ENCODE measurements at places on chromosomes 1 and 21.

DNA sequence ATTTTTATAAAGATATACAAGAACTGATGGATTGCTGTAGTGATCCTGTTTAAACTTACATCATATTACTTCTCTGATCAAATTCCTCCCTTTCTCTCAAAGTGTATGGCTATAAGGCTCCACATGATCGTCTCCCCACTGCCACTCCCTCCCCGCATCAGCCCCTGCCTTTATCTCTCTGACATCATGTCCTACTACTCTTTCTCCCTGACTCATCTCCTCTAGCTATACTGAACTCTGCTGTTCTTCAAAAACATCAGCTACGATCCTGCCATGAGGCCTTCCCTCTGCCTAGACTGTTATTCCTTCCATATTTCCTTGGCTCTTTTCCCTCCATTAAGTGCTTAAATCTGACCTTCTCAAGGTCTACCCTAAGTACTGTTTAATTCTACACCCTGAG lies 22.8 kb downstream of the HFM1 start:
- no peak for DNase-seq

DNA sequence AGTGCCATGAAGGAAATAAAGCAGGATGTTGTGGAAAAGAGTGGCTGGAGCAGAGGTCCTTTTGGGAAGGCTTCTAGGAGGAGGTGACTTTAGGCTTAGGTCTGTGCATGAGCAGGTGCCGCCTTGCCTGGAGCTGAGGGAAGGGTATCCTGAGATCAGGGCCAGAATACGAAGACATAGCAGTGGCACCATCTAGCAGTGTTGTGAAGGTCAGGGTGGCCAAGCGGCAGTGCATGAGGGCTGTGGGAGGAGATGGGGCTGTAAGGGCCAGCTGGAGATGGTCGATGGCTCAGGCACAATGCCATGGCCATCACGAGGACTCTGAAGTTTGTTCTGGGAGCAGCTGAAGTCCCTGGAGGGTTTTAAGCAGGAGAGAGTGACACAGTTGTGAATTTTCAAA lies 219.5 kb downstream of the PTPRU start:
- no peak for DNase-seq

DNA sequence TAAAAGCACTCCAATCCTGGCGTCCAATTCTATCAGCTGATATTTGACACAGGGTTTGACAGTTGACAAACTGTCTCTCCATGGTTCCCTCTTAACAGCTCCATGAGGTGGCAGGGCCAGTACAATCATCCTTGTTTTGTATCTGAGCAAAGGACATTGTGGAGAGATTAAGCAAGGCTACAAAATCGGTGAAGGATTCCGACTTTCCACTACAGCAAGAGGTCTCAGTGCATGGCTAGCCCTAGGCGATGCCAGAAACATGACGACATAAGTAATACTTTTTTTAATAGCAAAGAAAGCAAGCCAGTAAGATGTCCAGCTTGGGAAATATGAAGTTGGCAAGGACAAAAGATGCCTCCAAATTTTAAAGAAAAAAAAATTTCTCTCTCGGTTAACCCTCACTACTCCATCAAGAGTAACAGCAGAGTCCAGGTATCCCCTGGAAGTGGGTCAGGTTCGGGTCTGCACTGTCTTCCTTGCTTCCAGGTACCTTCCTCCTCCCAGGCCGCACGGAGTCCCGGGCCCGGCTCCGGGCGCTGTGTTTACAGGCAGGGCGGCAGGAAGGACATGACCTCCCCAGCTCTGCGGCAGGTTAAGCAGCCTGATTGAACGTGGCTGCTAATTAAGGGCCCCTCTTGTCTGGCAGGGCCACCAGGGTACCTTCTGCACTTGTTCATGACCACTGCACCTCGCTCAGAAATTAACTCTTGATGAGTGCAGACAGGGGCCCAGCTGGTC lies 106.1 kb downstream of the SIM2 start:
- no peak for DNase-seq

DNA sequence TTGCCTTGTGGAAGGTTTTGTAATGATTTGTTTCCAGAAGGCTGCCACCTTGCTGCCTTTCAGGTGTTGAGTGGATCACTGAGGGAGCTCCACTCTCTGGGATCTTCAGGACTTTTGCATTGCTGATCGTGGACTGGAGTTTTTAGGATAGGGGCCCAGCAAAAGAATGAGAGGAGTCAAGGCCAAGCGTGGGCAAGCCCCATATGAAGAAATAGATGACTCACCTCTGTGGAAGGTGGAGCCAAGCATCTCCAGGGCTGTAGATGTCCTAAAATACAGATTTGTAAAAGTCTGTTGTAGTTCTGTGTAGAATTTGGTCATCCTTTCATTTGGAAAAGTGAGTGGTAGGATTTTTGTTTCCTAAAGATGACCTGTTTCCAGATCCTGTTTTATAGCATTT lies 67.0 kb downstream of the ST3GAL3 start:
- DNase-seq = no peak

DNA sequence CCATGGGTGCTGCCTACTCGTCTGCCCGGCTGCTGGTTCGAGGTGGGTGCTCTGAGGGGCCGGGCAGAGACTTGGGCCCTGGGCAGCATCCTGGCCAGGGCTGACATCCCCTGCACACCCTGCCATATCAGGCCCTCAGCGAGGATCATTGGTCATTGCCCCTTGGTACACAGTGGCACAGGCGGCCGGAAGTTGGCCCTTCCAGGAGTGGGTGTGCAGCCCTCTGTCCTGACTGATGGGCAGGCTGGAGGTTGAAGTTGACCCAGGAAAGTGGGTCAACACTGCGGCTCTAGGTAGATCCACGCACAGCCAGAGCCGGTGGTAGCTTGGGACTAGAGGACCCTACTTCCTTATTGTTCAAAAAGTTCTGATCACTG lies 72.9 kb downstream of the TRIM11 start:
- no peak for DNase-seq

DNA sequence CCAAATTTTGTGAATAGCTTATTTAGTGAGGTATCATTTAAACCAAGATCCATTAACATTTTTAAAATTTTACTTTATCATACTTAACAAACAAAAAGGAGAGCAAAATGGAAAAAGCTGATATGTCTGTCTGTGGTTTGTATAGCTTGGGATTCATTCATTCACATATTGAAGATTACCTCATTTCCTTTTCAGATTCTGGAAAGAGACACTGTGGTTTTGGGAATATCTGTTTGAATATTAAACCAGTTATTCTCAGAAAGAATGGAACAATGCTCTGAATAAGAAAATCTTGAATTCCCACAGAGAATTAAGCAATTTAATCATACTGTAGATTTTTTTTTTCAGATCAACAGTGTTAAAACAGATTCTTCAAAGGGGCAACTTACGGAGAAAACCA lies 93.8 kb upstream of the PRDX6 start:
- DNase-seq = no peak

GRCh38 chr1:167695756-167696561 lies 25.8 kb upstream of the MPZL1 start:
- DNase-seq = no peak

- no peak for DNase-seq
Observed at GRCh38 chr1:1299686-1300351, 7.9 kb downstream of the ACAP3 start.

- peak; percentile 57 for DNase-seq
Observed at GRCh38 chr1:206766251-206766856, 4.2 kb upstream of the IL19 start.

DNA sequence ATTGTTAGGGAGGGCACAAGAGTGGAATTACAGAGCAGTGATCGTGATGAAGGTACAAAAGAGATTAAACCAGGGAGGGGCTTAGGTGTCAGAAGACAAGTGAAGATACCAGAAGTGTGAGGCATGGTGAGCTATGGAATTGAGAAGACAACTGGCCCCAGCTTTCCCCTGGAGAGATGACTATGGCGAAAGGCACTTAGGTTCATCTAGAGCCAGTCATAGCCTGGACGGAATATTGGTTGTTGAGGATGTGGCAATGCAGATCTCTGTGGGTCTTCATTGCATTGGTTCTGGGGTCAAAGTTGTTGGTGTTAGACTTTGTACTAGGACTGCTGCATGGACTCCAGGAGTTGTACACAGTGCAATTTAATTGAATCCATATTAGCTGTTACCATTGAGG lies 115.7 kb downstream of the FASLG start:
- no peak for DNase-seq

GRCh38 chr1:1058921-1059493 lies 15.1 kb downstream of the RNF223 start:
- no peak for DNase-seq

DNA sequence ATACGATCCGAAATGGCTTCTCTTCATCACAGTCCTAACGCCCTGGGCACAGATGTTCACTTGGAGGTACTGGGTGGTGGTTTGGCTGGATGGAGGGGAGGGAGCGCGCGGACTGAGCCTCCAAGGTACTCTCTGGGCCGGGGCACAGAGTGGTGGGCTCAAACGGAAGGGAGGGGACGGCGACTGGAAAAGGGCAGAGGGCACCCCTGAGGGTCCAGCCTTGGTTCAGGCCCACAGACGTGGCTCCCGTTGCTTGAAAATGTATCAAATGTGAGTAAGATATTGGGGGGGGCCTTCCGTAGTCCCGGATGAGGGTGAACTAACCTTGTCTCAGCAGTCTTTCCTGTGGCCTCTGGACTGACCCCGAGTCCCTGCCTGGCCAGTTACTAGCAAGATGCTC lies 463 bp downstream of the IL12RB2 start:
- no peak for DNase-seq

GRCh38 chr21:36698385-36698980 lies 432 bp upstream of the SIM2 start:
- no peak for DNase-seq

DNA sequence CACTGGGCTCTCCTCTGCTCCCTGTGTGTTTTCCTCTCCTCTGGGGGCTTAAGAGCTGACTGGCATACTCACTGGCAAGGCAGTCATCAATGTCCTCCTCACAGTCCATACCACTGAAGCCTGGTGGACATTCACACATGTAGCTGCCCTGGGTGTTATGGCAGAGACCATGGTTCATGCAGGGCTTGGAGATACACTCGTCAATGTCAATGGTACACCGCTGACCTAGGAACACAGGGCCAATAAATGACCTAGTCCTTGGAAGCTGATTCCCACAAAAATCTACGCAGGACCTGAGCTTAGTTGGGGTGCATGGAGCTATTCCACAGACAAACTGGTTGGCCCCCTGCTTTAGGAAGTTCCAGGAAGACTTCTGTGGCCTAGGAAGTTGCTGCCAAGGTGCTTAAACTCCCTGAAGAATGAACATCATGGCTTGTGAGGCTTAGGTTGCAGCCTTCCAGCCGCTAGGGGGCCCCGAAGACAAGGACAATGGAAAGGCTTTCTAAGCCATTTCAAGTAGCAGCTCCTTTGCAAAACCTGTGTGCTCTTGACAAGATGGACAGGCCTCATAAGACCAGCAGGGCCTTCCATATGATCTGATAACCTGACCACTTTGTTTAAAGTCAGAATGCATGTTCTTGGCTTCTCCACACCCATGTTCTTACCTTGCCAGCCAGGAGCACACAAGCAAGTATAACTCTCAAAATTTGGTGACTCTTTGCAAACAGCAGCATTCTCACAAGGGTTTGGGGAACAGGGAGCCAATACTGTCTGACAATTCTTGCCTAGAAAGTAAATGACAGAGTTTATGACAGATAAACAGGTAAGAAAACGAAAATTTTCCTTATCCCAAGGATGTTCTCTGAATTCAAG lies 52.3 kb upstream of the ADAM30 start:
- DNase-seq = peak; percentile 65

GRCh38 chr1:55775007-55775406 lies 559.8 kb upstream of the USP24 start:
- DNase-seq = no peak

GRCh38 chr1:64162804-64163203 lies 40.6 kb upstream of the UBE2U start:
- DNase-seq = no peak

DNA sequence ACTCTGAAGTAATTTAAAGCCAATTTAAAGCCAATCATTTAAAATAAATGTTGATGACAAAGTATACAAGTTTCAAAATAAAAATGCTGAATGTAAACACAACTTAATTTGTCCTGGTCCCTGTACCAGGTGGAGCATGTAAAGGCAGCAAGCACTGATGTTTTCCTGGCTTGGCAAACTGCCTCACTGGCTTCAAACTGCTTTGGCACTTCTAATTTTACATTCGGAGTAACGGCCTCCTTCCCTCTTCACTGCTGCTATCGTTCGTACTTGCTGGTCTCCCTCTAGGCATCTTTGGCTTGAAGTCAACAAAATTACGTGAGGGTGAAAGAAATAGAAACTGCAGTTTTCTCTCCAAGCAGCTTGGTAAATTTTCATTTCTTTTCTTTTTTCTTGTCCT lies 287.9 kb downstream of the LTN1 start:
- DNase-seq = no peak

GRCh38 chr1:23050201-23050600 lies 30.9 kb downstream of the KDM1A start:
- no peak for DNase-seq

DNA sequence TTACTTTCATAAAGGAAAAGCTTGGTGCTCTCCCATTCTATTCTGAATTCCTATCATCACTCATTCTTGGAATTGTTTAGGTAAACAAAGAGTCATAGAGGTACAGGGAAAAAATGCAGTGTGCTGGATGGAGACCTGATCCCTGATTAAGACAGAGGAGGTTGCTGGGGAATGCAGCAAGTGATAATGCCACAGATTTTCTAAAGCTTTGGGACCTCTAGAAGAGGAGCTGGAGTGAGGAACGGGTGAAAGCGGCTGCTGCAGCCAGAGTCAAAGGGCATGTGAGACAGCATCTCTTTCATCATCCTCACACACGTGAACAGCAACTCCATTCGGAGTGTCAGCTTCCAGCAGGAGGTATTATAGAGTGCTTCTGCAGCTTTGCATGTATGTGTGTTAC lies 54.9 kb upstream of the DIPK1A start:
- no peak for DNase-seq

GRCh38 chr1:41394959-41395956 lies 34.0 kb downstream of the FOXO6 start:
- no peak for DNase-seq
